Osteocyte (in vitro differentiated cells): ENCODE measurements at places on chromosomes 13 and 19.

DNA sequence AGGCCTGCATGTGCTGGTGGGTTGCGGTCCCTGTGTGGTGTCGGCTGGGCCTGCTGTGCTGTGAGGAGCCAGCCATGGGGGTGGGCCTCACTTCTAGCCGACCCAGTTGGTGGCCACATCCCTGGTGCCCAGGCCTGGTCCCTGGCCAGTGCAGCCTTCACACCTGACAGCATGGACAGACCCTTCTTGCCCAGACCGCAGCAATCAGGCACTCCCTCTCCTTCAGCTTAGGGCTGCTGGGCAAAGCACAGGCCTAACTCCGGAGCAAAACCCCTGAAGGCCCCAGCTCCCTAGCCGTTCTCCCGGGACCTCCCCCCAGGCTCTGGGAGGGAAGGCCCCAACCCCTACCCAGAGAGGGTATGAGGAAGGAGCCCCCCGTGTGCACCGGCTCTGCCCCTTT is 6.6 kb upstream of the MCF2L start:
- H3K27ac ChIP-seq = no peak overlapping the region
- peaks cover 5% of the 10 kb centered on the region for H3K4me1 ChIP-seq
- H3K36me3 ChIP-seq = no peaks in the 10 kb centered on the region
- H3K27me3 ChIP-seq = peaks cover 51% of the 10 kb centered on the region

GRCh38 chr13:21048901-21049698 is 12.3 kb downstream of the LATS2 start:
- peaks cover 41% of the 10 kb centered on the region for H3K4me1 ChIP-seq
- peaks cover 22% of the 10 kb centered on the region for H3K36me3 ChIP-seq
- H3K27me3 ChIP-seq = no peaks in the 10 kb centered on the region
- peak; percentile 80 for DNase-seq
- H3K4me3 ChIP-seq = no peak overlapping the region
- peak overlapping the region; percentile 44 for H3K27ac ChIP-seq

GRCh38 chr13:40682449-40683240 is 16.2 kb upstream of the FOXO1 start:
- no peak for DNase-seq
- no peak overlapping the region for H3K27ac ChIP-seq
- H3K4me3 ChIP-seq = no peak overlapping the region
- H3K27me3 ChIP-seq = no peaks in the 10 kb centered on the region
- no peaks in the 10 kb centered on the region for H3K36me3 ChIP-seq

DNA sequence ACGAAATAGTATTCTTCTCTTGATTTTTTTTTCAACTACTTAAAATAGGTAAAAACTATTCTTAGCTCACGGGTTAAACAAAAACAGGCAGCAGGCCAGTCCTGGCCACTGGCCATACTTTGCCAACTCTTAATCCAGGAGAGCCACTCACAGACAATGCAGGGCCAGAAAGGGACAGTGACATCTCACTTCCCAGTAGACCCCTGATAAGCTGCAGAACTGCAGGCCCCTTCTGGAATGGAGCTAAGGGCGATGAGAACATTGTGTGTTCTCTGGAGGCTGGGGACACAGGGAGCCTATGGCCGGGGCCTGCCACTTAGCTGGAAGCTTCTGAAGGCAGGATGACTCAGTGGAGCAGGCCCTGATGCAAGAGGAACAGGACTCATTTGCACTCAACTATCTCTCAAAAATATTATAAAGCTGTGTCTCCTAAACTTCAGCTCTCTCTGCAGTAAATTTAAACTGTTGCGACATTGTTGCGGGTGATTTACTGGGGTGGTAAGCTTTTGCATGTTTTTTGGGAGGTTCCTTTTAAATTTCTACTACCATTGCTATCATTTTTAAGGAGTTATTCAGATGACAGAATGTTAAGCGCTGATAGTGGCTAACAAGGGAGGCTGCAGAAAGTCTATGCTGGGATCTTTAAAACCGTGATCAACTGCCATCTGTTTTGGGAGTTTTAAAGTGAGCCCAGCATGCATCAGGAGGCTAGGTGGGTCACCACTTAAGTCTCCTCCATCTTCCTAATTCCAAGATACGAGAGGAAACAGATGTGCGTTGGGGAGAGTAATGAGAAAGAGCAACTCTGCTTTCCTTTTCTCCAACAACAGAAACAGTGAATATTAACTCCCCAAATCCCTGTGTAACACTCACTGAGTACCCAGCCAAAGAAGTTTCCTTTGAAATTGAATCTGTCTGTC is 33.2 kb upstream of the KATNAL1 start:
- peak; percentile 56 for DNase-seq
- H3K36me3 ChIP-seq = no peaks in the 10 kb centered on the region
- H3K4me1 ChIP-seq = peaks cover 41% of the 10 kb centered on the region
- H3K27ac ChIP-seq = peak overlapping the region; percentile 51
- no peak overlapping the region for H3K4me3 ChIP-seq

- H3K27ac ChIP-seq = no peak overlapping the region
- DNase-seq = no peak
- H3K27me3 ChIP-seq = no peaks in the 10 kb centered on the region
- H3K36me3 ChIP-seq = peaks cover 16% of the 10 kb centered on the region
- peaks cover 4% of the 10 kb centered on the region for H3K4me1 ChIP-seq
- H3K4me3 ChIP-seq = no peak overlapping the region
These were observed 7.1 kb downstream of the TSSK6 start for GRCh38 chr19:19508217-19508616.

GRCh38 chr13:25836574-25837336 is 215.1 kb downstream of the SHISA2 start:
- H3K4me3 ChIP-seq = no peak overlapping the region
- H3K4me1 ChIP-seq = peaks cover 13% of the 10 kb centered on the region
- no peak for DNase-seq
- H3K36me3 ChIP-seq = no peaks in the 10 kb centered on the region

DNA sequence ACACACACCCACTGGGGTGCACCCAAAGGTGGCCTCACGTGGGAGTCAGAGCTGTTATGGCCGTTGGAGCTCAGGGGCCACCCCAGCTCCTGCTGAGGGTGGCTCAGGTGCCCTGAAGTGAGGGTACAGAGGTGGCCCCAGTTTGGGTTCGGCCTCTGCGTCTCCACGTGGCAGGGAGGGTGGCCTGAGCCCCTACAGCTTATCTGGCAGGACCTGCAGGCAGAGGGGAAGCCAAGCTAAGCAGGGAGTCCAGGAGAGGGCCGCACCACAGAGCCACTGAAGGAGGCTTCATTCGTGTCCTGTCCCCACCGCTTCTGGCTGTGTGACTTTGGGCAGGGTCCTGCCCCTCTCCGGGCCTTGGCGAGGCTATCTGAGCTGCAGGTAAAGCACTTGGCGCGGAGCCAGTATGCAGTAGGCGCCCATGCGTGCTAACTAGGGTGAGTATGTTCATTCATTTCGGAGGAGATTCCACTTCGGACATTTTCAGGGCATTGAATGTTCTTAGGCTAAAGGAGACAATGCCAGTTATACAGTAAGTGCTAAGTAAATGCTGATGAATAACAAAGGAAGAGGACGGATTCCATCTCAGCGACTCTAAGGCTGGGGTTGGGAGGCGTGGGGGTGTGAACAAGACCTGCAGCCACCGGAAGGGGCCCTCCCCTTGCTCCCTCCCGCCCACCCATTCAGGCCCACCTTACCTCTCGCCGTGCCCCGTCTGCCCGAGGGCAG is 4.9 kb downstream of the REX1BD start:
- peaks cover 1% of the 10 kb centered on the region for H3K36me3 ChIP-seq
- H3K27me3 ChIP-seq = no peaks in the 10 kb centered on the region
- peaks cover 21% of the 10 kb centered on the region for H3K4me1 ChIP-seq
- no peak for DNase-seq
- H3K27ac ChIP-seq = no peak overlapping the region
- H3K4me3 ChIP-seq = no peak overlapping the region

GRCh38 chr19:18239303-18239702 is 13.1 kb upstream of the PDE4C start:
- H3K36me3 ChIP-seq = no peaks in the 10 kb centered on the region
- peaks cover 2% of the 10 kb centered on the region for H3K4me1 ChIP-seq
- H3K4me3 ChIP-seq = no peak overlapping the region
- no peak overlapping the region for H3K27ac ChIP-seq
- no peak for DNase-seq

GRCh38 chr19:47152632-47153031 is 22.0 kb downstream of the SAE1 start:
- H3K36me3 ChIP-seq = peaks cover 48% of the 10 kb centered on the region
- H3K4me1 ChIP-seq = peaks cover 11% of the 10 kb centered on the region
- H3K27ac ChIP-seq = no peak overlapping the region

DNA sequence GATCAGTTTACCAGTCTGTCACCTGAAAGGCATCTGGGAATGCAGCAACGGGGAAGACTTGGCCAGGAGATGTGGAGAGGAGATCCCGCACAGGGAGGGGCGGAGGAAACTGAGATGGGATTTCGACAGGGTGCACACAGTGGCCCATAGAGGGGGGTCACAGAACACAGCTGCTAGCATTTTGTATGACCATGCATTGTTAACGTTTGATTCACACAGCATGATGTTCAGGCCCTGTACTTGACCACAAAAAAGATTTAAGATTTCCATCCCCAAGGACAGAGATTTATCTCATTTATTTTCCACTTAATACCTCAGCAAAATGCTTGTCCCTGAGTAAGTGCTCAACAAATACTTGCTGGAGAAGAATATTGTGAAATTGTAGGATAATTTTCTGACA is 63.2 kb downstream of the RAB20 start:
- DNase-seq = no peak
- no peaks in the 10 kb centered on the region for H3K27me3 ChIP-seq
- peak overlapping the region; percentile 67 for H3K27ac ChIP-seq
- no peak overlapping the region for H3K4me3 ChIP-seq
- H3K4me1 ChIP-seq = peaks cover 39% of the 10 kb centered on the region
